ENCODE measurements at places on chromosomes 2 and 18. TPM values are rescaled to one million over a fixed set of nuclear protein-coding genes. Genes with fewer than 3 reads are reported as not detected.

DCC gene
- 1.3 TPM for total RNA-seq

KCNE4 gene
- not detected for total RNA-seq

DNA sequence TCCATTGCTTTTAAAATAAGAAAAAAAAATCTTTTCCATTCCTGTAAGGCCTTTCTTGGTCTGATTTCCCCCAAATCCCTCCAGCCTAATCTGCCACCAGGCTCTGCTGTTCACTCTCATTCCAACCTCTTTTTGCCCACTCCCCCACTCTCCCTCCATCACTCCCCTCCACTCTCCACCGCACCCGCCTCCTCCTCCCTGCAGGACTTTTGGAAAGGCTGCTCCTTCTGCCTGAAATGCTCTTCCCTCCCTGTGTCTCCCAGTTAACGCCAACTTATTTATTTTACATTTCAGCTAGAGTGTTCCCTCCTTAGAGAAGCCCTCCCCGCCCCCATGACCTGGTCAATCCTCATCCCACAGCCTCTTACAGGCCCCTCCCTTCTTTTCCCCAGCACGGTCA, 4.7 kb upstream of the WNT6 start:
- no peak for DNase-seq

DNA sequence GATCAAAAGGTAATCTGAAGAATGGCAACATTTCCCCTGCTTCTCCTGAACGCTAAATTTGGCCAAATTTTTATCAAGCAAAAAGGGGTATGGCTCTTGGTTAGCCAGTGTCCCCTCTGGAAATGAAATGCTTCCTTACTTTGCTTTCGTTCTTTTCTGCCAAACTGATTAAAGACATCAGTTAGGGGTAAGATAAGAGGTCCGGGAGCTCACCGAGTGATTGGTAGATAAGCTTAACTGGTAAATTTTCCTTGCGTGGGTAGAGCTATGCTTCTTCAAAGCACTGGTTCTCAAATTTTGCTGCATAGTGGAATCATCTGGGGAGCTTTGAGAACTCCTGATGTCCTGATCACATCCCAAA, 62.7 kb upstream of the MAPRE2 start:
- no peak for DNase-seq

DNA sequence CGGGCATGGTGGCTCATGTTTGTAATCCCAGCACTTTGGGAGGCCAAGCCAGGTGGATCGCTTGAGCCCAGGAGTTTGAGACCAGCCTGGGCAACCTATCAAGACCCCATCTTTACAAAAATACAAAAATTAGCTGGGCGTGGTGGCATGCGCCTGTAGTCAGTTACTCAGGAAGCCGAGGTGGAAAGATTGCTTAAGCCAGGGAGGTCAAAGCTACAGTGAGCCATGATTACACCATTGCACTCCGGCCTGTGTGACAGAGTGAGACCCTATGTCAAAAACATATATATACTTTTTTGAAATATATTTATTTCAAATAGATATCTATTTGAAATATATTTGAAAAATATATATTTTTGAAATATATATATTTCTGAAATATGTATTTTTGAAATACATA, 10.9 kb downstream of the OSBPL1A start:
- DNase-seq = no peak

GRCh38 chr18:5159080-5159479, 38.0 kb downstream of the AKAIN1 start:
- DNase-seq = no peak

ADRA2B gene
- total RNA-seq = 1.9 TPM

- DNase-seq = no peak
Observed at GRCh38 chr2:119469131-119469530, 37.5 kb downstream of the TMEM37 start.

OBSL1 gene
- total RNA-seq = 158 TPM

- no peak for DNase-seq
Observed at GRCh38 chr2:42928161-42928691, 135.8 kb upstream of the HAAO start.

- DNase-seq = no peak
Observed at GRCh38 chr18:23151414-23152099, 16.3 kb downstream of the CABLES1 start.

GRCh38 chr2:234322766-234323465, 174.0 kb downstream of the ARL4C start:
- no peak for DNase-seq

- no peak for DNase-seq
Observed at GRCh38 chr18:3530807-3531206, 80.8 kb downstream of the TGIF1 start.

- DNase-seq = no peak
Observed at GRCh38 chr2:30666266-30666874, 140.9 kb downstream of the CAPN13 start.

IL36B gene
- total RNA-seq = not detected

DTNA gene
- 30.1 TPM for total RNA-seq

DNA sequence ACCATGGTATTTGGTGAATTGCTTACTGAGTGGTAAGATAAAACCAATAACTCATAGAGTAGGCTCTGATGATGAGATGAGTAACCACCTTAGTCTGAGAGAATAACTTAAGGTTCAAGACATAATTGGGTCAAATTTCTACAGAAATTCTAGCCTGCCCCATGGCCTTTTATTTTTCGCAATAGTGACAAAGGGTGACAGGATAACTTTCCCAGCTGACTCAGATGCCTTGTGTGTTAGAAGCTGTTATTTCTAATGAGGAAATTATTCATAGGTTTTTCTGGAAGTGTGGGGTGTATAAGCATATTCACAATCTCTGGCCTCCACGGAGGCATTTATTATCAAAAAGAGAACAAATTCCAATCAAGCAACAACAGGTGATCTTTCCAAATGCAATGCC, 159.0 kb downstream of the NUP35 start:
- no peak for DNase-seq

GRCh38 chr2:200247494-200247893, 59.0 kb upstream of the SPATS2L start:
- no peak for DNase-seq

All from H7 (cell line).